ENCODE measurements at places on chromosomes 13 and 19. TPM values are rescaled to one million over a fixed set of nuclear protein-coding genes. Genes with fewer than 3 reads are reported as not detected.

GRCh38 chr13:73274147-73274546, 215.3 kb downstream of the KLF5 start:
- DNase-seq, result no peak
- no peak overlapping the region for H3K27ac ChIP-seq
- H3K4me1 ChIP-seq, result no peaks in the 10 kb centered on the region
- no peaks in the 10 kb centered on the region for H3K27me3 ChIP-seq
- H3K4me3 ChIP-seq, result no peak overlapping the region

The CDADC1 gene
- total RNA-seq, result 23.9 TPM

- H3K4me1 ChIP-seq, result no peaks in the 10 kb centered on the region
- no peaks in the 10 kb centered on the region for H3K36me3 ChIP-seq
Observed at GRCh38 chr13:107466326-107467099, 748.8 kb downstream of the LIG4 start.

The KLHL1 gene
- 0.28 TPM for total RNA-seq

GRCh38 chr13:74570834-74571233, 436.6 kb upstream of the KLF12 start:
- no peak for DNase-seq
- H3K4me1 ChIP-seq, result peaks cover 1% of the 10 kb centered on the region
- no peak overlapping the region for H3K27ac ChIP-seq
- H3K36me3 ChIP-seq, result no peaks in the 10 kb centered on the region
- H3K27me3 ChIP-seq, result no peaks in the 10 kb centered on the region
- no peak overlapping the region for H3K4me3 ChIP-seq

DNA sequence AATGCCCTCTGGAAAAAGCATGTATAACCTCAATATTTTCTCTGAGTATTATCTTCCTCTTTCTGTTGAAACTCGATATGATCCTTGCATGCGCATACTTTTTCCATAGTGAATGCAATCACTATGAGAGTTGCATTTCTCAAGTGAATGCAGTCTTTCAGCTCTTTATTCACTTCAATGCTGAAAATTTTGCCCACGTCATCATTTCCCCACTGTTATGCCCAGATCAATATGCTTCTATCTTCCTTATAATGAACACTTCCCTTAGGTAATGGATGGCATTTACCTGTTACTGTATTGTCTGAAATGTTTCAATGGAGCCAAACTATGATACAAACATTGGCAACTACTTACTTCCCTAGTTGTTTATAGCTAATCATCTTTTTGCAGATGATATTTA, 866.6 kb upstream of the SLITRK6 start:
- no peak overlapping the region for H3K4me3 ChIP-seq
- no peaks in the 10 kb centered on the region for H3K4me1 ChIP-seq
- H3K27me3 ChIP-seq, result no peaks in the 10 kb centered on the region

DNA sequence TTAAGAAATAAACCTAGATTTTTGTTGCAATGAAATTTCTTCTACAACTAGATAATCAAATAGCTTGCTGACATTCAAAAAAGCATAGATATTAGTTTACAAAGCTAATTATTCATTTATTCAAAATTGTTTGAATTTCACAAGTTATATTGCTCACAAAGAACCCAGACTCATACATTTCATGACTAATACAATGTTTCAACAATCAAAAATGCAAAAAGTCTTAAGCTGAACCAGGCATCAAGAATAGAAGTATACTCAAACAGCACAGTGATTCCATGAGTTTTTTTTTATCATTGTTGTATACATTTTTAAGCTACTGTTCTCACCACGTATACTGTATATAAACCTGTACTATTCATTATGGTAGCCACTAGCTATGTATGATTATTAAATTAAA, 51.0 kb downstream of the DIAPH3 start:
- no peaks in the 10 kb centered on the region for H3K4me1 ChIP-seq
- no peaks in the 10 kb centered on the region for H3K36me3 ChIP-seq
- H3K4me3 ChIP-seq, result no peak overlapping the region
- H3K27me3 ChIP-seq, result no peaks in the 10 kb centered on the region

DNA sequence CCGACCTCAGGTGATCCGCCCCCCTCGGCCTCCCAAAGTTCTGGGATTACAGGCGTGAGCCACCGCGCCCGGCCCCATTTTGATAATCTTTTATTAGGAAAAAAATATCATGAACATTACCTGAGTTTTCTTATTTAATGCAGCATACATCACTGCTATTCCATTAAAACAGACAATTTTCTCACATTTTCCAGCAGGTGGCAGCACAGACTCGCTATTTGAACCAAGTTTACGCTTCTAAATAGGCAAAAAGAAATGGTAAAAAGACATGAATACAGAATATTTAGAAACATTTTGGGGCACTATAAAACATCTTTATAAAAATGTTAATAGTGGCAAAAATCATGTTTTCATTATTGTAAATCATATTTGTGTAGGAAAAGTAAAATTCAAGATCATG, 903.1 kb downstream of the SLITRK6 start:
- H3K36me3 ChIP-seq, result no peaks in the 10 kb centered on the region
- no peak overlapping the region for H3K27ac ChIP-seq
- no peak overlapping the region for H3K4me3 ChIP-seq
- H3K27me3 ChIP-seq, result no peaks in the 10 kb centered on the region

The PRODH2 gene
- not detected for total RNA-seq

DNA sequence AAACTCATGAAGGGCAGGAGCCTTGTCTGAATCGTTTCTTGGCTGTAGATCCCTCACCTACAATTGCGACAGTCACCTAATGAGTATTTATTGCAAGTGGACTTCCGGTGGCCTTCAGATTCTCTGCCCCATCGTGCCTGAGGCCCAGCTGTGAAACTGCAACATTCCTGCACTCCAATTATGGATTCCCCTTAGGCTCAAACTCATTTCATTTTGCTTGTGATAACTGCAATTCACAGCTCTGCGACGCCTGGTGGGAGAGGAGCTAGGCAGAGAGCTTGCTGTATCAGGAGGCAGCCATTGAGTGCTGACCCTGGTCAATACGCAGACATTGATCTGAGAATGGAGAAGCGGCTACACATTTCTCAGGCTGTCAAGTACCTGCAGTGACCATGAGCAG, 59.0 kb downstream of the CCDC70 start:
- no peaks in the 10 kb centered on the region for H3K27me3 ChIP-seq
- DNase-seq, result peak; percentile 29
- H3K4me1 ChIP-seq, result no peaks in the 10 kb centered on the region
- H3K36me3 ChIP-seq, result no peaks in the 10 kb centered on the region
- H3K4me3 ChIP-seq, result no peak overlapping the region
- no peak overlapping the region for H3K27ac ChIP-seq

The SIGLECL1 gene
- not detected for total RNA-seq

- no peaks in the 10 kb centered on the region for H3K4me1 ChIP-seq
- no peaks in the 10 kb centered on the region for H3K36me3 ChIP-seq
- H3K27ac ChIP-seq, result no peak overlapping the region
Observed at GRCh38 chr13:24032252-24032651, 128.3 kb upstream of the SPATA13 start.

The NACC1 gene
- total RNA-seq, result 32.3 TPM

- peak overlapping the region; percentile 83 for H3K27ac ChIP-seq
- H3K36me3 ChIP-seq, result no peaks in the 10 kb centered on the region
- H3K4me1 ChIP-seq, result peaks cover 40% of the 10 kb centered on the region
Observed at GRCh38 chr19:19407633-19407930, 2.1 kb downstream of the GATAD2A start.

- H3K36me3 ChIP-seq, result no peaks in the 10 kb centered on the region
- H3K27ac ChIP-seq, result no peak overlapping the region
- no peak overlapping the region for H3K4me3 ChIP-seq
- peaks cover 46% of the 10 kb centered on the region for H3K4me1 ChIP-seq
- DNase-seq, result peak; percentile 29
Observed at GRCh38 chr13:24505256-24505655, 7.3 kb downstream of the PARP4 start.

The PLVAP gene
- 140 TPM for total RNA-seq

The SYNE4 gene
- 0.47 TPM for total RNA-seq

- no peaks in the 10 kb centered on the region for H3K36me3 ChIP-seq
- no peaks in the 10 kb centered on the region for H3K4me1 ChIP-seq
- no peak overlapping the region for H3K4me3 ChIP-seq
- H3K27ac ChIP-seq, result no peak overlapping the region
- no peaks in the 10 kb centered on the region for H3K27me3 ChIP-seq
Observed at GRCh38 chr13:70172946-70173597, 64.8 kb upstream of the KLHL1 start.

DNA sequence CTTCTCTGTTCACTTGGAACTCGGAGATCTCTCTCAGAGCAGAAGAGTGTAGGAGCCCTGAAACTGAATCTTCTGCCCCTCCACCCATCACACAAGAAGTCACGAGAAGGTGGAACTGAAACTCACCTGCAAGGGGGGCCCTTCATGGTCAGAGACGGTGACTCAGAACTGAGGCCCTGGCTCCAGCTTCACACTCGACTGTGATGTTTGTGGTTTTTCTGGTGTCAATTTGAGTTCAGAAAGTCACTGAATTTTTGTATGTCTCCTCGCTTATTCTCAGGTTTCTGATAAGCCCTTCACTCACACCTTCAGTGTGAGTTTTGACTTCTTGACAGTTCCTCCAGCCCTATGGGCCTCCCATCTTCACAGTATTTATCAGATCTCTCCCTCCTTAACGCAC, 23.1 kb downstream of the SIGLEC5 start:
- no peak for DNase-seq
- H3K4me1 ChIP-seq, result no peaks in the 10 kb centered on the region
- H3K4me3 ChIP-seq, result no peak overlapping the region
- H3K27me3 ChIP-seq, result no peaks in the 10 kb centered on the region

GRCh38 chr19:1969176-1970002, 28.4 kb downstream of the CSNK1G2 start:
- H3K4me1 ChIP-seq, result no peaks in the 10 kb centered on the region

The PSG6 gene
- not detected for total RNA-seq

- H3K4me1 ChIP-seq, result no peaks in the 10 kb centered on the region
- no peak overlapping the region for H3K27ac ChIP-seq
- DNase-seq, result no peak
Observed at GRCh38 chr13:68851026-68851425, 1256.6 kb upstream of the ATXN8OS start.

DNA sequence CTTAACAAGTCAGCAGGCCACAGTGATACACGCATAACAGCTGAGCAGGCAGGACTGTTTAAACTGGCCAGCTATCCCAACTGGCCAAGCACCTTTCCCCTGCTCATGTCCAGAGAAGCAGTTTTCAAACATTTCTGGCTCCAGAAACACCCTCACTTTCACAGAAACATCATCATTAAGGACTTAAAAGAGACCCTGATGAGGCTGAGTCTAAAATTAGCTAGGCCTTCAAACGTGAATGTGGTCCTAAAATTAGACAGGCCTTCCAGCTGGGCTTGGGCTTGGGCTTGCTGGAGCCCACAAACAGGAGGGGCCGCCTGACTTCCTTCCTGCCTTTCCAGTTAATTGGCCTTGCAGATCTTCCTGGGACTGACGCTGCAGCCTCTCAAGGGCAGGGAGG, 334.2 kb downstream of the DNAJC15 start:
- no peak for DNase-seq
- no peaks in the 10 kb centered on the region for H3K36me3 ChIP-seq
- no peak overlapping the region for H3K4me3 ChIP-seq
- H3K27ac ChIP-seq, result no peak overlapping the region

GRCh38 chr19:35331551-35332214, 2.7 kb downstream of the CD22 start:
- no peaks in the 10 kb centered on the region for H3K36me3 ChIP-seq
- H3K27me3 ChIP-seq, result no peaks in the 10 kb centered on the region
- H3K4me1 ChIP-seq, result no peaks in the 10 kb centered on the region
- DNase-seq, result no peak
- no peak overlapping the region for H3K4me3 ChIP-seq

The PALM3 gene
- total RNA-seq, result 0.76 TPM

GRCh38 chr13:80755910-80756309, 415.0 kb upstream of the SPRY2 start:
- H3K36me3 ChIP-seq, result no peaks in the 10 kb centered on the region
- no peaks in the 10 kb centered on the region for H3K4me1 ChIP-seq
- DNase-seq, result no peak
- H3K27ac ChIP-seq, result no peak overlapping the region

GRCh38 chr19:38841787-38842438, 7.9 kb downstream of the HNRNPL start:
- no peaks in the 10 kb centered on the region for H3K36me3 ChIP-seq
- H3K4me1 ChIP-seq, result peaks cover 73% of the 10 kb centered on the region
- no peaks in the 10 kb centered on the region for H3K27me3 ChIP-seq
- no peak overlapping the region for H3K4me3 ChIP-seq

GRCh38 chr19:13581576-13581975, 75.3 kb upstream of the CACNA1A start:
- H3K27ac ChIP-seq, result no peak overlapping the region
- H3K4me3 ChIP-seq, result no peak overlapping the region
- no peaks in the 10 kb centered on the region for H3K4me1 ChIP-seq

- H3K27ac ChIP-seq, result no peak overlapping the region
- H3K36me3 ChIP-seq, result no peaks in the 10 kb centered on the region
- H3K27me3 ChIP-seq, result no peaks in the 10 kb centered on the region
- no peaks in the 10 kb centered on the region for H3K4me1 ChIP-seq
- no peak for DNase-seq
Observed at GRCh38 chr13:91572439-91572838, 174.0 kb downstream of the GPC5 start.

GRCh38 chr19:16514383-16515019, 18.3 kb downstream of the C19orf44 start:
- no peaks in the 10 kb centered on the region for H3K36me3 ChIP-seq
- no peaks in the 10 kb centered on the region for H3K4me1 ChIP-seq
- no peaks in the 10 kb centered on the region for H3K27me3 ChIP-seq
- no peak overlapping the region for H3K27ac ChIP-seq
- DNase-seq, result no peak
- no peak overlapping the region for H3K4me3 ChIP-seq

DNA sequence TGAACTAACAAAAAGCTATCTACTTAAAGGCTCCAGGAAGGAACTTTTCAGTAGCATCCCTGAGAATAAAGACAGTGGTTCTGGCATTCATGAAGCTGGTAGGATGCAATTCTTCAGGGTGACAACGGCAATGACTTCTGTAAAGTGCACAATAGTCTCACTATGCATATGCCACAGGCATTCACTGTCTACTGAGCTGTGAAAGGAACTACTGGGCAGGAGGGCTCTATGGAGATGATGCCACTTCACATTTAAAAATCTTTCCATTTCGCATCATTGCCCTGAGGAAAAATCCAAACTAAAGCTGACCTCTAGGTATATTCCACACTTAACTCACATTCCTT, 2020.6 kb upstream of the PCDH20 start:
- H3K36me3 ChIP-seq, result no peaks in the 10 kb centered on the region
- no peaks in the 10 kb centered on the region for H3K4me1 ChIP-seq
- H3K27me3 ChIP-seq, result no peaks in the 10 kb centered on the region
- no peak overlapping the region for H3K27ac ChIP-seq
- no peak overlapping the region for H3K4me3 ChIP-seq

GRCh38 chr19:15516363-15516762, 8.0 kb downstream of the CYP4F22 start:
- no peaks in the 10 kb centered on the region for H3K36me3 ChIP-seq
- H3K4me1 ChIP-seq, result no peaks in the 10 kb centered on the region
- no peak for DNase-seq
- H3K27ac ChIP-seq, result no peak overlapping the region

GRCh38 chr19:13796301-13797057, 1.2 kb downstream of the ZSWIM4 start:
- H3K36me3 ChIP-seq, result no peaks in the 10 kb centered on the region
- peak overlapping the region; percentile 84 for H3K27ac ChIP-seq
- DNase-seq, result peak; percentile 91
